Panc1 (cell line): ENCODE measurements at places on chromosomes 4 and X. TPM values are rescaled to one million over a fixed set of nuclear protein-coding genes. Genes with fewer than 3 reads are reported as not detected.
A peak's percentile ranks its signal among the peaks of the same experiment; 100 is the strongest.

GRCh38 chr4:5962416-5962815, 55.8 kb downstream of the C4orf50 start:
- no peaks in the 10 kb centered on the region; the same call in 1 of the 2 replicates for H3K27me3 ChIP-seq
- H3K4me1 ChIP-seq: no peaks in the 10 kb centered on the region; the same call in 1 of the 2 replicates
- H3K4me3 ChIP-seq: no peak overlapping the region

DNA sequence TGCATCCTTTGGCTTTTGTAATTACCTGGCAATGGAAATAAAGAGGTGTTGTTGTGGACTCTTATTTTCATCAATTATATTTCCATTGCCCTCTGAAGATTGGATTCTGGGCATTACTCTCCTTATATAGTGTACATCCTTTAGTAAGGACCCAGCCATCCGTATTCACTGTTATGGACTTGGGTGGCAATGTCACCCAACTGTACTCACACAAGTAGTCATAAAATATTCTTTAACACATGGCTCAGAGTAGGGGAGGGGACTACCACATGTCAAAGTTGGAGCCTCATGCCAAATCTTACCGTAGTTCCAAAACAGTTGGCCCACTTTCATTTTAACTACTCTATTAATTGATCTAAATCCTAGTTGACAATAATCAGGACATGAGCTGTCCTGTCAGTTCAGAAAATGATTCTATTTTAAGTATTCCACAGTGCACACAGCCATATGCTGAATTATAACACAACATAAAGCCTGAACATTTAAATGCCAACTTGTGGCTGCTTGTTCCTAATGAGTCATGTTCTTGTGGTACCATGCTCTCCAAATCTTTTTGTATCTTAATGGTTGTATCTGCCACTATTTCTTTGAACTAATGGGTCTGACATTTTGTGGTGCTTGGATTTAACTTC, 4.9 kb downstream of the FRAS1 start:
- peaks cover 15% of the 10 kb centered on the region for H3K27me3 ChIP-seq
- H3K4me3 ChIP-seq: no peak overlapping the region
- H3K27ac ChIP-seq: no peak overlapping the region
- DNase-seq: no peak
- H3K36me3 ChIP-seq: peaks cover 3% of the 10 kb centered on the region; the same call in 1 of the 2 replicates
- H3K4me1 ChIP-seq: peaks cover 3% of the 10 kb centered on the region; the same call in 1 of the 2 replicates

- no peak for DNase-seq
- H3K27ac ChIP-seq: peak overlapping the region; percentile 78
- H3K4me3 ChIP-seq: peak overlapping the region; percentile 86
- no peaks in the 10 kb centered on the region; the same call in 1 of the 2 replicates for H3K36me3 ChIP-seq
Observed at GRCh38 chr4:102761296-102761701, 531 bp upstream of the MANBA start.

GRCh38 chrX:21798677-21799219, 40.7 kb upstream of the MBTPS2 start:
- DNase-seq: peak; percentile 30
- H3K27me3 ChIP-seq: no peaks in the 10 kb centered on the region
- H3K27ac ChIP-seq: peak overlapping the region; percentile 69
- H3K4me3 ChIP-seq: no peak overlapping the region
- peaks cover 10% of the 10 kb centered on the region for H3K4me1 ChIP-seq

DNA sequence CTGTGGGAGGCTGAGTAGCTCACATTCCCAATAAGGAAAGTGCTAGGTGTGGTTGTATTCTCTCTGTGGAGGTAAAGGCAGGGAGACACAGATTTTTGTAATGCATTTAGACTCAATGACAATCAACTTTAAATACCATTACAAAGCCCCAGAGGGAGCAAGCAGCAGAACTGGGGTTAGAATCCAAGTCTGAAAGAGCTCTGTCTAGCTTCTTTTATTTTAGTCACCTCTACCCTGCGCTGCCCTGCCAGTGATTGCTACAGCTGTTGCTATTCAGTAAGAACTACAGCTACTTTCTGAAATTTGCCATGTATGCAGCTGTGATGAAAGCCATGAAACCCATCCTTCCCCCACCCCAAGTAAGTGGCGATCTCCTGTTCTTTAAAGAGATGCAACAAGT, 22.5 kb downstream of the SLC39A8 start:
- H3K4me3 ChIP-seq: no peak overlapping the region
- H3K4me1 ChIP-seq: no peaks in the 10 kb centered on the region
- no peaks in the 10 kb centered on the region for H3K36me3 ChIP-seq

- H3K4me3 ChIP-seq: no peak overlapping the region
- no peaks in the 10 kb centered on the region for H3K27me3 ChIP-seq
- H3K27ac ChIP-seq: no peak overlapping the region
- no peak for DNase-seq
- H3K4me1 ChIP-seq: no peaks in the 10 kb centered on the region
Observed at GRCh38 chr4:14155803-14156202, 528.3 kb upstream of the BOD1L1 start.

- H3K27ac ChIP-seq: no peak overlapping the region
- no peaks in the 10 kb centered on the region for H3K36me3 ChIP-seq
- DNase-seq: no peak
- H3K4me1 ChIP-seq: no peaks in the 10 kb centered on the region
- no peaks in the 10 kb centered on the region for H3K27me3 ChIP-seq
Observed at GRCh38 chr4:74838746-74839370, 44.5 kb upstream of the BTC start.

DNA sequence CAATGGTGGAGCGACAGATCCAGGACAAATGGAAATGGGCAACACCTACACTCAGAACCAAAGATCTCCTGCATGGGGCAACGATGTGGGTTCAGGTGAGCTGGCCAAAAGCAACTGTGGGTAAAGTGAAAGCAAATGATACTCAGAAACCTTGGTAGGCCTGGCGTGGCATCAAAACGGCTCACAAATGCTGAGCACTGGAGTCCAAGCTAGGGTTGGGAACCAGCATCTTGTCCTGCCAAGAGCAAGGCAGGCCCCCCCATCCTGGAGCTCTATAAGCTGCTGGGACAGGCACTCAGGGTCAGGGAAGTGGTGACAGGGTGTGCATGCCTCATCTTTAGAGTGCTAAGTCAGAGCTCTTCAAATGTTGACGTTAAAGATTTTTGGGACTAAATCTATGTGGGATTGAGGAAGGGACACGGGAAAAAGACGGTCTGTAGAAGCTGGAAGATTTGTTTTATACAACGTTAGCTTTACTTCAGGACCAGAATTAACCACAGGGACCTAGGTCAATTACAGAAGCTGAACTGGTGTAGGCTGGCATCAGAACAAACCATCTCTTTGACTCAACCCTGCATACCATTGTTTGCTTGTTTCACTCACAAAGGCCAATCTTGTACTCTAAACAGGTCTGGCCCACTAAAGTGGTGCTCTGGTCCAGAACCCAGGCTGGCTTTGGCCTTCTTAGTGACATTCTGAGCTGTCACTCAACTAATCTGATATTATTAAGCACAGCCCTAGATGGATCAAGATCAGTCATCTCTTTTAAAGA, 10.7 kb downstream of the ATP8A1 start:
- no peak overlapping the region for H3K27ac ChIP-seq
- H3K4me3 ChIP-seq: no peak overlapping the region
- no peaks in the 10 kb centered on the region for H3K36me3 ChIP-seq

- DNase-seq: no peak
- H3K4me1 ChIP-seq: no peaks in the 10 kb centered on the region
- no peak overlapping the region for H3K27ac ChIP-seq
- H3K27me3 ChIP-seq: no peaks in the 10 kb centered on the region
- no peak overlapping the region for H3K4me3 ChIP-seq
Observed at GRCh38 chr4:3473996-3474765, 11.1 kb downstream of the DOK7 start.

DNA sequence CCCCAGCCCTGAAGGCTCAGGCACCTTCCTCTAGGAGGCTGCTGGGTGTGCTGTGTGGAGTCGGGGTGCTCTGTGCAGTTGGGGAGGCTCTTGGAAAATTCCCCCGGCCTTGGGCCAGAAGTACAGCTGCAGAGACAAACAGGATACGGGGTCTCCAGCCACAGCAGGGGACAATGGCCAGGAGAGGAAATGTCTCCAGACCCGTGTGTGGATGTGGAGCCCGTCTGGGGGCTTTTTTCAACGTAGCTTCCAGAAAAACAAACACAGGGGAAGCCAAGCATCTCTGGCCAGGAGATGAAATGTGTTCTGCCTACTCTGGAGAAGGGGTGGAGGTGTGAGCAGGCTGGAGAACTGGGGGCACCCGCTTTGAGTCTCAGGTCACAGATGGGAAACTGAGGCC, 3.7 kb upstream of the SH3TC1 start:
- no peak overlapping the region for H3K27ac ChIP-seq
- no peak for DNase-seq
- H3K4me3 ChIP-seq: no peak overlapping the region
- no peaks in the 10 kb centered on the region for H3K36me3 ChIP-seq
- H3K4me1 ChIP-seq: peaks cover 10% of the 10 kb centered on the region

DNA sequence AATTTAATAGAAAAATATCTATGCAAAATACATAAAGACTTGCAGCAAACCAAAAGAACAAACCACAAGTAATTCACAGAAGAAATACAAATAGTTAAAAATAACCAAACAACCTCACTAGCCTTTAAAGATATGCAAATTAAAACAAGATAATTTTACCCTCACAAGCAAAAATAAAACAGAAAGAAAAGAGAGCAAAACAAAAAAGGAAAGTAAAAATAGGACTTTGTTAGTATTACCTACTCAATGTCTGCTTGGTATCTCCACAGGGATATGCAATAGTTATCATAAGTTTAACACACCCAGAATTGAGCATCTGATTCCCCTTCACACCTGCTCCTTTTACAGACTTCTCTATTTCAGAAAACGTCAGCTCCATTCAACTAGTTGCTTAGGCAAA, 737.5 kb upstream of the MAGEB2 start:
- H3K36me3 ChIP-seq: no peaks in the 10 kb centered on the region
- H3K4me1 ChIP-seq: no peaks in the 10 kb centered on the region
- peak overlapping the region; percentile 69; the same call in 1 of the 2 replicates for H3K27ac ChIP-seq
- H3K27me3 ChIP-seq: no peaks in the 10 kb centered on the region

Gene MAGEA11
- total RNA-seq: not detected

Gene C1QTNF7
- total RNA-seq: not detected

Gene RAB41
- total RNA-seq: not detected

Gene P2RY4
- total RNA-seq: not detected

Gene TCEANC
- total RNA-seq: 0.92 TPM

Gene TNIP3
- total RNA-seq: not detected

Gene CT47A7
- total RNA-seq: not detected
